ENCODE measurements at places on chromosomes 6 and 20.

GRCh38 chr20:5182615-5183254 lies 55.9 kb downstream of the CDS2 start:
- no peak for DNase-seq

GRCh38 chr6:89555031-89555430 lies 83.5 kb downstream of the LYRM2 start:
- DNase-seq: no peak

- no peak for DNase-seq
These were observed 16.1 kb upstream of the ZBTB22 start for GRCh38 chr6:33333666-33334065.

DNA sequence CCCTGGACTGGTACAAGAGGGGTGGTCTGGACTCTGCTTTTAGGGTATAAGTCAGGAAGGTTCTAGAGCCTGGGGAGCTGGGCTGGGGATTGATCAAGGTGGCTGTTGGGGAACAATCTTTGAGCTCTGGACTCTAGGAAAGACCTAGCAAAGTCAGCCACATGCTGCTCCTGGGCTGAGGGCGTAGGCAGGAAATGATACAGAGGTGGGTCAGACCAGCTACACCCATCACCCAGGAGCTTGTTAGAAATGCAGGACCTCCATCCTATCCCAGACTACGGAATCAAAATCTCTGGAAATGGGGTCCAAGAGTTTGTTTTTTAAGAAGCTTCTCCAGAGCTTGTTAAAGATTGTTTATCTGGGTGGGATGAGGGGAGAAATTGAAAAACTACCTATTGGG lies 9.4 kb downstream of the ADTRP start:
- DNase-seq: no peak

DNA sequence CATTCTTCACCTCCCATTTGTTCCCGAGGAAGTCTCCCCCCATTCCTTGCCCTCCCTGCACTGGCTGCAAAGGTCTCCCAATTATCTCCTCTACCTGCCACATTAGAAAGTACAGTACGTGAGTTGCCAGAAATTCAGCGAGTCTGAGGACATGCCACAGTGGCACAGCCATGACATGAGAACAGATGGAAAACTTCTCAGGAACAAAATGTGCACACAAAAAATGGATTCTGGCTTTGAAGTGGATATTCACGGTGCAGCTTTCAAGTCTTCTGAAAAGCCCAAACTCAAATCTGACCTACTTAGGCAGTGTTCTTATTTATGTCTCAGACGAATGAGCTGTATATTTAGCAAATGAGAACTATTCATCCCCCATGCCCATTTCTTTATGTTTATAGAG lies 269.1 kb upstream of the ARID1B start:
- DNase-seq: no peak
